ENCODE measurements at places on chromosomes 1 and 21.

DNA sequence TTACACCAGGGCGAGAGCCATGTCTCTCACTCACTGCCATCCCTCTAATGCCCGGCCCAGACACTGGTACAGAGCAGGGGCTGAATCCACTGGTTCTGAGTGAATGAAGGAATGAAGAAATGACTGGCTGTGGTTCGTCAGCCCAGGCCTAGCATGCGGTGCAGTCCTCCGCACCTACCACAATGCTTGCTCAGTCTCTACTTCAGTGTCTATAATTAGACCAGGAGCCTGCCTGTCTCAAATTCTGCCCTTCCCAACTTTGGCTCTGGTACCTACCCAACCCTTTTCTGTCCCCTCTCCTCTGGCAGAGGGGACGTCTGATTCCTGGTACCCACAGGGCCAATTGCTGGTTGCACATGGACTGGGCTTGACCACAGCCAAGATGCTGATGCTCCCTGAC lies 118.2 kb upstream of the GRIK3 start:
- DNase-seq = no peak

DNA sequence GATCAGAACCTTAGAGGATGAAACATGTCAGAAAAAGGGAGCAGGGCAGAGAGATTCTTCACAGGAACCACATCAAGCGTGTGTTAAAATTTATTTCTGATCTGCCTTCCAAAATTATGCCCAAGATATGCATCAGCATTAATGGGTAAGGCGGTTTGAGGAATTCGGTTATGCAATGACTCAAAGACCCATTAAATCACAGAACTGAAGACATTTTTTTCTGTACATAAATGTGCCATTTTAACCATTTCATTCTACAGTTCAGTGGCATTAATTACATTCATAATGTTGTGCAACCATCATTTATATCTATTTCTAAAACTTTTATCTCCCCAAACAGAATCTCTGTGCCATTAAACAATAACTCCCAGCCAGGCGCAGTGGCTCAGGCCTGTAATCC lies 43.4 kb downstream of the CNST start:
- no peak for DNase-seq

DNA sequence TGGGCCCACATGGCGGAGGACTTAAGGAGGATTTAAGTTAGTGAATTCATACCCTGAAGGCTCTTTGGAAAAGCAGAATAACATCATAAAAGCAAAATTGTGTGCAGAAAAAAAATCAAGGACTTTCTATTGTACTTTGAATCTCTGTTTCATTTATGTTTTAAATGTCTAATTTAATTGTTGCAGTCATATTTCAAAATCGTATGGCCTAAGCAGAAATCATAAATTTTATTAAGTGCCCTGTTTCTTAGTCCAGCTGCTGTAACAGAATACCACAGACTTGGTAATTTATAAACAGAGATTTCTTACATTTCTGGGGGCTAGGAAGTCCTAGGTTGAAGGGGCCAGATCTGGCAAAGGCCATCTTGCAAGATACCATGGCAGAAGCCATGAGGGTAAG lies 555.6 kb downstream of the LTN1 start:
- no peak for DNase-seq

DNA sequence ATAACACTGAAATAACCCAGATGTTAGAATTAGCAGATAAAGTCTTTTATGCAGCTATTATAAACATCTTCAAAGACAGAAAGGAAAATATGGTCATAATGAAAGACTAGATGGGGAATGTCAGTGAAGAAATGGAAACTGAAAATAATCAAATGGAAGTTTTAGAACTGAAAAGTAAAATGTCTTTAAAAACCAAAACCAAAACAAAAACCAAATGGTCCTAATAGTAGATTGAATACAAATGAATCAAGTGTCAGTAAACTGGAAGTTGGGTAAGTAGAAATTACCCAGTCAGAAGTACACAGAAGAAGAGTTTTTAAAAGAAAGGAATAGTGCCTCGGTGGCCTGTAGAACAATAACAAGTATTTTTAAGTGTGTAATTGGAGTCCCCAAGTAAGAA lies 72.7 kb downstream of the SYCP1 start:
- DNase-seq = no peak

- no peak for DNase-seq
Observed at GRCh38 chr1:172851077-172851476, 192.2 kb downstream of the FASLG start.

GRCh38 chr1:207960346-207960745 lies 49.4 kb upstream of the CD34 start:
- DNase-seq = no peak

DNA sequence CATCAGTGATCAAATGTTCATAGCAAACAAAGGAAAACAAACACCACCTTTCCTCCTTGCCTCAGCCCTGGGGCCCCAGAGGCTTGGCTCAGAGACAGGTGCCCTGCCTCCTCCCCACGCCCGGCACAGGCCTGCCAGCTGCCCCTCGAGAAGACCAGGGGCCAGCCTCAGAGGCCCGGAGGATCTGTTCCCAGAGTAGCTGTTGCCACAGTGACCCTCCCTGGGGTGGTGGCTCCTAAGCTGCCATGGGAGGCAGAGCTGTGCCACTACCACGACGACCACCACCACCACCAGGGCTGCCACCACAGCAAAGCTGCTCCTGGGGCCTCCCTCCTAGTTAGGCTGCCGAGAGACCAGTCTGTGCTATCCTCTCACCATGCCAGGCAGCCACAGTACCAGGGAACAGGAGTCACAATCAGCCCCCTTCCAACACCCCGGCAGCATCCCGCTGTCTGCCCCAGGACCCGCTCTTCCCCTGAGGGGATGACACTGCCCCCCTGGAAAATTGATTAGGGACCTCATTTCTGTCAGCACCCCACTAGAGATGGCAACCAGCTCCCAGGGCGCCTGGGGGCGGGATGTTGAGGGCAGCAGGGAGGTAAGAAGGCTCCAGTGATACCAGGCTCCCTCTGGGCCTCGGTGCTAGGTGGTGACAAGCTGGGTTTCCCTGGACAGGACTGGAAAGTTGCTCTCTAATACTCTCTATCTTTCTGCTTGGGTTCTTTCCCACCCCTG lies 30.5 kb downstream of the KCNC4 start:
- DNase-seq = no peak

DNA sequence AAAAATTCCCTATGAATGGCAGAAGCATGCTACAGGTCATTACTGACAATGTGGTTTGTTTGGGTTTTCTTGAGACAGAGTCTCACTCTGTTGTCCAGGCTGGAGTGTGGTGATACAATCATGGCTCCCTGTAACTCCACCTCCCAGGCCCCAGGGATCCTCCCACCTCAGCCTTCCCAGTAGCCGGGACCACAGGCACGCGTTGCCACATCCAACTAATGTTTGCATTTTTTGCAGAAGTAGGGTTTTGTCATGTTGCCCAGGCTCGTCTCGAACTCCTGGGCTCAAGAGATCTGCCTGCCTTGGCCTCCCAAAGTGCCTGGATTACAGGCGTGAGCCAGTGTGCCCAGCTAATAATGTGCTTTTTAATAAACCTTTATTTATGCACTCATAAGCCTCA lies 259.1 kb downstream of the NFIA start:
- DNase-seq = no peak

GRCh38 chr1:234915924-234916675 lies 212.5 kb downstream of the TOMM20 start:
- no peak for DNase-seq

DNA sequence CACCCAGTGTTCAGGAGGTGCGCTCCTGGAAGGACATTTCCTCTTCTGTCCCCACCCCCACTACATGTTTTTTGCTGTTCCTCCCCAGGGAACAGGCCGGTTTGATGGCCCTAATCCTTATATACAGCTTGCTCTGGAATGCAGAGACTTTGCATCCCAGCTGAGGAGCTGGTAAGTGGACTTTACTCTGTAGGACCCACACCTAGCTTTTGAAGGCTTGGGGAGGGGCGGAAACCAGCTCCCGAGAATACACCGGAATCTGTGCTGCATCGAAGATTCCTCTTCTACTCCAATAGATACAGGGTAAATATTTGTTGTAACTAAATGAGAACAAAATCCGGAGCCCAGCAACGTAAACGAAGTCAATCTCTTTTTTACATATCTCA lies 1.2 kb upstream of the CGN start:
- no peak for DNase-seq

- peak; percentile 58 for DNase-seq
Observed at GRCh38 chr1:113976609-113977278, 2.5 kb upstream of the OLFML3 start.

DNA sequence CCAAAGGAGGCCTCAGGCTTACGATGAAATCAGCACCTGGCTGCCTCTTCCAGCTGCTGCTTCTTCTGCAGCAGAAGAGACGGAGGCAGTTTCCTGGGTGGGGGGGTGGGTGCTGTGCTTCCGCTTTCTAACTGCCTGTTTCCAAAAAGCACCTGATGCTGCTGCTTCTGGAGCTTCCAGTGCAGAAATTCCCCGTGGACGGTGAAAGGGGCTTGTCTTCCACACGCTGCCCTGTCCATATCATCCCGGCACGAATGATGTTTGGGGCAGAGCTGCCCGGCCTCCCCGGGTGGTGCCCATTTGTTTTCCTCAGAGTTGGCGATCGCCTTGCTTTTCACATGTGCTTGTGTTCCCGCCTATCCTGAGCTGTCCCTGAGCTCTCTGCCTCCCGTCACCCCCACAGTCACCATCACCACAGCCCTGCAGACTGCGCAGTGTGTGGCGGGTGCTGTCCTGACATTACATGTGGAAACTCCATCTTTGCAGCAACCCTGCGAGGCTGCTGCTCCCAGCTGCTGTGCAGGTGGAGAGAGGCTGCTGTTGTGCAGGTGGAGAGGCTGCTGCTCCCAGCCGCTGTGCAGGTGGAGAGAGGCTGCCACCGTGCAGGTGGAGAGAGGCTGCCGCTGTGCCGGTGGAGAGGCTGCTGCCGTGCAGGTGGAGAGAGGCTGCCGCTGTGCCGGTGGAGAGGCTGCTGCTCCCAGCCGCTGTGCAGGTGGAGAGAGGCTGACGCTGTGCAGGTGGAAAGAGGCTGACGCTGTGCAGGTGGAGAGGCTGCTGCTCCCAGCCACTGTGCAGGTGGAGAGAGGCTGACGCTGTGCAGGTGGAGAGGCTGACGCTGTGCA lies 1.8 kb downstream of the TTLL10 start:
- DNase-seq = no peak

DNA sequence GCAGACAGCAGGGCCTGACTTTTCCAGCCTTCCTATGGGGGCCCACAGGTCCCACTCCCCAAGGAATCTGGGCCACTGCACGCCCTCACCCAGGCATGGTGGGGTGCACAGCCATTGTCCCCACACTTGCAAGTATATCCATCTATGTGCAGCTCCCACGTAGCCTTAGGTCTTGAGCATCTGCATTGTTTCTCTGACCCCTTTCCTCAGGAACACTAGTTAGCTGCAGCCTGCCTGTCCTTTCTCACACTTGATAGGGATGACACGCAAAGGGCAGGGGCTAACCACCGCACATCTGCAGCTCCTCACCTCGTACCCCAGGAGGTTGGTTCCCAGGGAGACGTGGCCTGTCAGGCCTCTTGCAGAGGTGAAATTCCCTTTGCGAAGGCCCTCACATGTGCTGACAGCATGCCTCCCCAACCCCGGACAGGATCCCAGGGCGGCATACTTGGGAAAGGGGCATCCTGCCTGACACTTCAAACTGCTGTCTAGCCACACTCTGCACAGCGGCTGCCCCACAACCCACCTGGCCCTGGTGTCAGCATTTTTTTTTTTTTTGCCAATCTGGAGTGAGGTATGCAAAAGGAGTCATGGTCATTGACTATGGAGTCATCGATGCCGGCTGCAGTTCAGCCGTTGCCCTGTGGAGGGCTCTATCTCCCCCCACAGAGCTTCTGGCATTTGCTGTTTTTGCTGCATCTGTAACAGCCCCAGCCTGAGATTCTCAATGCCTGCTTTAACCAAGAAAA lies 5.0 kb downstream of the JMJD4 start:
- peak; percentile 41 for DNase-seq

DNA sequence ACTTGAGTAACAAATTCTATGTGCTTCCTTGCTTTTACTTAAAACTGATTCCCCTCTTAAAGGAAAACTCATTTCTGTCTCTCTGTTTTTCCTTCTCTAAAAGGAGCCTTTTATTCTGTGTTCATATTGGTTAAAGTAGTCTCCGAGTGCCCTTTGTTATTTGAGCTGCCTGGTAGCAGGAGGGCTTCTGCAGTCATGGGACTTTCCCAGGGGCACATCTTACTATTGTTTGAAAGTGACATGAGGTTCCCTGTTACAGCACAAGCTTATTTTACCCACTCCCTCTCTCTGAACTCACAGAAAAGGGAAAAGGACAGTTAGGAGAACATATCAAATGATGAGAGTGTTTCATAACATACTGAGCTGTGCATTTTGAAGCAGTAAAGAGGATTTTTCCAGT lies 58.1 kb upstream of the ANGPTL1 start:
- no peak for DNase-seq

DNA sequence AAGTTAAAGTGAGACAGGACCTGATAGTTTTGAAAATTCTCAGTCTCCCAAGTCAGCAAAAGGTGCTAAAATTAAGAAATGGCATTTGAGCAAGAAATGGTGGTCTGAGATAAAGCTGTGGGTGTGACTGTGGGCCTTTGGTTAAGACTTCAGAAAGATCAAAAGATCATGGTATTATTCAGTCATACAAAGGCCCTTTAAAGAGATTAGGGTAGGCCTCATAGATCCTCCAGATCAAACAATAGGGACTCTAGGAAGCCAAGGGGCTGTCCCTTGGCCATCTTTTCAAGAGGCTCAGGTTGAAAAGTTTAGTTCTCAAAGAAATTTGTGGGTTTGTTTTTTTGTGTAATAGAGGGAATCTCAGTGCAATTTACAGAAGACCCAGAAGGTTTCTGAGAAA lies 8.4 kb downstream of the HMGB4 start:
- DNase-seq = no peak

DNA sequence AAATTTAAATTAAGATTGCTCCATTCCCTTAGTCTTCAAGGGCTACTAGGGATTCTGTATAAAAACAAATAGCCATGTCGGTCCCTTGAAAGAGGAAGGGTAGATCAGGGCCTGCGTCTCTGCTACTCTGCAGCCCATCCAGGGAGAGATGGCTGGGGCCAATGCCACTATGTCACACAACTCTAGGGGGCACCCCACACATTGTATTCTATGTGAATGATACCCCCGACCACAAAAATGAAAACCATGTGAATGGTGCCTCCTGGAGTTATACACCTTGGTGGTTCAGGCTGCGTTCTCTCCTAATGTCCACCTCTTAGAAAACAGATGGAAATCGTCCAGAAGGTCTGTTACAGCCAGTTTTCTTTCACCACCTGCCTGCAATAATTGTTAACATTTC lies 18.0 kb downstream of the PIK3C2B start:
- DNase-seq = no peak

GRCh38 chr1:96995351-96995750 lies 273.8 kb downstream of the PTBP2 start:
- no peak for DNase-seq

- no peak for DNase-seq
Observed at GRCh38 chr1:15684468-15685291, 560 bp downstream of the PLEKHM2 start.

GRCh38 chr1:93758842-93759515 lies 77.3 kb upstream of the BCAR3 start:
- peak; percentile 48 for DNase-seq

- DNase-seq = no peak
Observed at GRCh38 chr1:206538901-206539640, 31.7 kb downstream of the RASSF5 start.

Measured in kidney capillary endothelial cell (primary cell).